ENCODE measurements at places on chromosomes 1 and 21.

- no peak for DNase-seq
These were observed 5.9 kb downstream of the CEP85 start for GRCh38 chr1:26239936-26240335.

DNA sequence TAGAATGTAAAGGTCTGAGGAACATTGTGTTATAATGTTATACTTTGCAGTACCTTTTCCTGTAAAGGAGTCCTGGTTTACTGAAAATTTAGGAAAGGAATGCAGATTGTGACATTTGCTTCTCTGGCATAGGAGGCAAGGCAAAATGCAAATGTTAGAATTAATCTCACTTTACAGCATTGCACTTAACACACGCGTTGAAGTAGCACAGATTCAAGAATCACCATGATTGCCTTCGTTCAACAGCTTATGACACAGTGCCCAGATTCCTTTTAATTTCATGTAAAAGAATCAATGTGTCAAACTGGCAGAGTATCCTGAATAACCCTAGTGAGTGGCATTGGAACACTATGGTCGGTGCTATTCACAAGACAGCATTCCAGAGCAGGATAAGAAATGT lies 47.4 kb downstream of the RGS7 start:
- no peak for DNase-seq

DNA sequence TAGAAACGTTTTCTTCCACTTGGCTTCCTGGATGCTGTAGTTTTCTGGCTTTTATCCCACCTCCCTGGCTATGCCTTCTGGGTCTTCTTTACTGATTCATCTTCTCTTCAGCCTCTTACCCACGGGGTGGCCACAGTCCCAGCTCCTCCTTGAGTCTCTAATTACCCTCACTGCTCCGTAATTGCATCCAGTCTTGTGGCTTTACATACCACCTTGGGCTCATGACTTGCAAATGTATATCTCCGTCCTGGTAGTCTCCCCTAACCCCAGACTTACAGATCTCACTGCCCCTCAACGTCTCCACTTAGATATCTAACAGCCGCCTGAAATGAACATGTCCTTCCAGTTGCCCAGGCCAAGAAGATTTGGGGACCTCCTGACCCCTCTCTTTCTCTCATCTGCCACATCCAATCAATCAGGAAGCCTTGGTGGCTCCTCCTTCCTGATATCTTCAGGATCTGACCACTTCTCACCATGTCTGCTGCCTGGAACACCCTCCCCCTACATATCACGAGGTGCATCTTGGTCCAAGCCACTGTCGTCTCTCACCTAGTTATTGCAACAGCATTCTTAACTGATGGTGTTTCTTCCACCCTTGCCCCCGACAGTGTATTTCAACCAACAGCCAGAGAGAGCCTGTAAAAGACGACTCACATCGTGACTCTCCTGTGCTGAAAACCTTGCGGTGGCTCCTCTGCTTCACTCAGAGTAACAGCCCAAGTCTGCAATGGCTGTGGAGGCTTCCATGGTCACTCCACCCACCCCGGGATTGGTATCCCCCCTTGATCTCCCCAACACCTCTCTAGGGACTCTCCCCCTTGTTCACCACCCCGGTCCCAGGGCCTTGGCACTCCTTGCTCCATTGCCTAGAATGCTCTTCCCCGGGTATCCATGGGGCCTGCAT lies 219.0 kb upstream of the POU3F1 start:
- no peak for DNase-seq

DNA sequence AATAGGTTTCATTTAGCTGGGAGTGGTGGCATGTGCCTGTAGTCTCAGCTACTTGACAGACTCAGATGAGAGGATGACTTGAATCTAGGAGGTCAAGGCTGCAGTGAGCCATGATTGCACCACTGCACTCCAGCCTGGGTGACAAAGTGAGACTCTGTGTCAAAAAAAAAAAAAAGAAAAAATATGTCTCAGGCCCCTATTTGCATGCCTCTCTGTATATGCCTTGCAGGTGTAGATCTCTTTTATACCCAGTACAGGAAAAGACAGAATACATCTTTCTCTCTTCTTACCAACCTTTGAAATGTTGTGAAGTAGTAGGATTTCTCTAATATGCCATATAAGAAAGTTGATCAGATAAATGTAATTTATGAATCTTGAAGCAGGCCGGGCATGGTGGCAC lies 6.4 kb downstream of the CNR2 start:
- no peak for DNase-seq

DNA sequence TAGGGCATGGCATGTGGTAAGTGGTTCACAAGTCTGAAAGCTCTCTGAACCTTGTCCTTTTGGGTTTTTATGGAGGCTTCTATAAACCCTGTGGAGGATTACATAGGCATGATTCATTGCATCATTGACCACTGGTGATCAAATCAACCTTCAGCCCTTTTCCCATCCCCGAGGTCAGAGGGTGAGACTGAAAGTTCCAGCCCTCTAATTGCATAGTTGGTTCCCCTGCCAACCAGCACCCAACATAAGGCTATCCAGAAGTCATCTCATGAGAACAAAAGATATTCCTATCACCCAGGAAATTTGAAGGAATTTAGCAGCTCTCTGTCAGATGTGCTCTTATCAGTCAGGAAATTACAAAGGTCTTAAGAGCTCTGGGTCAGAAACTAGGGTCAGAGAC lies 89.5 kb upstream of the ARTN start:
- no peak for DNase-seq

DNA sequence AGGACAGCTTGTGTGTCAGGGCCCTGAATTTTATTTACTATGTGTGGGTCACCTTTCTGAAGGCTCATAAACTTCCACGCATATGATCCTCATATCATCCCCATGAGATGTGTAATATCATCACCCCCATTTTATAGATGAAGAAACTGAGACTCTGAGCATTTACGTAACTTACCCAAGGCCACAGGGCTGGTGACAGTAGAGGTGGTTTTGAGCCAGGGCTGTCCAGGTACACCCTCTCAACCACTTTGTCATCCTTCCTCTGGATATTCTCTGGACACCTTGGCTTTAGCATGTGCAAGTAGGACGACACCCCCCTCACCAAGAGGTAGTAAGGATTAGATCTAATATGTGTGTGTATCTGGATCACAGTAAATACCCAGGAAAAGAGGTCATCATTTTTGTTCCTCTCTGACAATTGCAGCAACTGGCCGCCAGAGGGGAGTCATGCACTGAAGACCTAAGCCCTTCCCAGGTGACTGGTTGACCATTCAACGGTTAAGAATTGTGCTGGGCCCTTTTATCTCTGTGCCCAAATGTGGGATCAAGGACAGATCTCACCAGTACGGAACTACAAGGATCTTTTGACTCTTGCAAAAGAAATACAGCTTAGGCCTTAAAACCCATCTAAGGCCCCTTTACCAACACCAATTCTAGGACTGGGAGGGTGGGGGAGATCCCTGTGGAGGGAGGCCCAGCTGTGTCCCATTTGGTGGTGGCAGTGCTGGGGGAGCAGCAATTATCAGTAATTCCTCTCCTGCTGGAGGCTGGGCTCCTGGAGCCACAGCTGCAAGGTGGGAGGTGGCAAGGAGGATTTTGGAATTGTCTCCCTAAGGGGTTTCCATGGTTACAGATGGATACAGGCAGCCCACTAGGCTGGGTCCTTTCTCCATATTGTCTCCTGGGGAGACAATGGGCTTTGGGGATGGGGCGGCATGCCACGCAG lies 13.7 kb upstream of the E2F2 start:
- no peak for DNase-seq

GRCh38 chr1:153478692-153479618 lies 18.5 kb upstream of the S100A7 start:
- no peak for DNase-seq

- no peak for DNase-seq
These were observed 61.7 kb downstream of the MDM4 start for GRCh38 chr1:204577794-204578478.

DNA sequence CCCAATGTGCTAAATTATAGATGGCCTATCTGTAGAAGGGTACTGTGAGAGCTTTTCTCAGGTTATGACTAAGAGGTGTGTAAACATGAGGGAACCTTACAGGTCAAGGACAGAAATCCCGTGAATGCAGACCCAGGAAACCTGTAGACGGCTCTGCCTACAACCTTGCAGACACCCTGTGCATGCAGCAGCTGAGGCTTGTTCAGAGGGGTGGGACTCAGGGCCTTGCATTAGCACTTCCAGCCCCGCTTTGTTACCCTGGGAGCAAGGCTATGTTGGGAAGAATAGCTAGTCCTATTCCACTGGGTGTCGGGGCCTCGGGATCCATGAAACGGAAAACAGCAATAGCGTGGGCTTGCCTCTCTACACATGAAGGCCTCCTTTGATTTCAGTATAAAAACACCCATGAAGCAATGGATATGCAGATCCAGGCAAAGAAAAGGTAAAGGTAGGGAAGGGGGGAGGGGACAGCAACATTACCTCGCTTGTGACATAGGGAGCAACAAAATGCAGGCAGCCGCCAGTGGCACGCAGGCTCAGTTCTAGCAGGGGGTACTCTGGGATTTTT lies 9.5 kb upstream of the NDUFS5 start:
- DNase-seq = no peak

DNA sequence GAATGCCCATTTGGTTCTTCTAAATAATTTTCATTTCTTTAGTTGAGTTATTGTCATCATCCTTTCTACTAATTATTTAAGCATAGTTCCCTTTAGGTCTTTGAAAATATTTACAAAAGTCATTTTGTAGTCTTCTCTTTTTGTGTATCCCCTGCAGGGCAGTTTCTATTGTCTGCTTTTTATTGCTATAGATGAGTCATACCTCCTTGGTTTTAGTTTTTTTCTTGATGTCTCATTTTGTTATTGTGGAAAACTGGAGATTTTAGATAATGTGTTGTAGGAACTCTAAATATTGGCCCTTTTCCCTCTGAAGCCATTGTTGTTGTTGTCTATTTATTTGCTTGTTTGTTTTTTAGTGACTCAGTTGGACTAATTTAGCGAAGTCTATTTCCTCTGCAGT lies 387.9 kb downstream of the NUF2 start:
- DNase-seq = no peak

- DNase-seq = no peak
These were observed 19.5 kb downstream of the MAP7D1 start for GRCh38 chr1:36175137-36176095.

DNA sequence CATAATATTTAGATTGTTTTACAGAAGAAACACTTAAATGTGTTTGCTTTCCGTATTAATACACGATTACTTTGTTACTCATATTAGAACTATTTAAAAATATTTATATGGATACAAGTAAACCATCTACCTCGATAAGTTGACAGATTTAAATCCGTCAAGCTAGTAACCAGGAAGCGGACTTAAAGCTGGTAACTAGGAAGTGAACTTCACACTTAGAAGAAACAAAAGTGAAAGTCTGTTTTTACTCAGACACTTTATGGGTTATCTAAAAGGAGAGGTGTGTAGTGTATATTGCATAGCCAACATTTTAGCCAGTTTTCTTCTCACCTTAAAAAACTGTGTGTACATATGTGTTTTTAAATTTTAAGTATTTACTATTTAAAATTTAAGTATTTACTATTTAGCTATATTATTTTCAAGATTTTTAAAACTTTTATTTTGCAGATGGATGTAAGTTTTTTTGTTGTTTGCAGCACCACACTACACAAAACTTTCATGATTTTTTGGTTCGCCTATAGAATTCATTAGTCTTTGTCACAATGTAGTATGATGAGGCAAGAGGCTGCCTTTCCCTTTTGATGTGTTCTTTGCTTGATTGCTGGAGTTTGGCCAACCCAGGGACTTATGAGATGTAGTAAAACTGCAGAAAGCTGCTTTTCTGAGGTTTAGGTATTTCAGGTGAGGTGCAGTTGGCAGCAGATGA lies 2.7 kb downstream of the USP25 start:
- DNase-seq = peak; percentile 57

DNA sequence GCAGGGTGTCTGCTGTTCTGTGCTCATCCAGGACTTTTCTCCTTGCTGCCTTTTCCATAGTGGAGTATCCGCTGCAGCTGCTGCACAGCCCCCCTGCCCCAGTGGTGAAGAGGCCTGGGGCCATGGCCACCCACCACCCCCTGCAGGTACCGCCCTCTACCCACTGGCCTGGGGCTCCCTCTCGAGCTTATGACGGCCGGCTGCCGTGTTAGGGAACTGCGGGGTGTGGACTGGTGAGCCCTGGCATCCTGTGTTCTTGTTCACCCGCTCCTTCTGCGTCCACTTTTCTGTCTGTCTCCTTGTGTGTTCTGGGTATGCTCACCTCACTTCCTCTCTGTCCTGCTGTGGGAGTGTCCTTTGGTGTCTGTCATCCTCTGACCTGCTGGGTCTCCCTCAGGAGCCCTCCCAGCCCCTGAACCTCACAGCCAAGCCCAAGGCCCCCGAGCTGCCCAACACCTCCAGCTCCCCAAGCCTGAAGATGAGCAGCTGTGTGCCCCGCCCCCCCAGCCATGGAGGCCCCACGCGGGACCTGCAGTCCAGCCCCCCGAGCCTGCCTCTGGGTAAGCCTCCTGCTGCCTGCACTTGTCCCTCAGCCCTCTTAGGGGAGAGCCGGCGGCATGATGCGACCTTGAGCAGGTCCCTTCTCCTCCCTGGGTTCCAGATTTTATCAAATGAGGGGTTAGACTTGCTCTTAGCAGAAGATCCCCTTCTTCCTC lies 29.8 kb downstream of the ETNK2 start:
- no peak for DNase-seq

- no peak for DNase-seq
These were observed 13.7 kb downstream of the RNF223 start for GRCh38 chr1:1060281-1061000.

GRCh38 chr1:224565186-224565585 lies 50.9 kb upstream of the CNIH3 start:
- DNase-seq = no peak

- DNase-seq = no peak
These were observed 38.5 kb downstream of the TRIM11 start for GRCh38 chr1:228367798-228368791.

GRCh38 chr1:18179009-18179408 lies 71.4 kb downstream of the IGSF21 start:
- DNase-seq = no peak

GRCh38 chr1:115052454-115053083 lies 22.9 kb downstream of the TSHB start:
- no peak for DNase-seq

GRCh38 chr1:113027449-113027848 lies 45.5 kb upstream of the LRIG2 start:
- DNase-seq = no peak

DNA sequence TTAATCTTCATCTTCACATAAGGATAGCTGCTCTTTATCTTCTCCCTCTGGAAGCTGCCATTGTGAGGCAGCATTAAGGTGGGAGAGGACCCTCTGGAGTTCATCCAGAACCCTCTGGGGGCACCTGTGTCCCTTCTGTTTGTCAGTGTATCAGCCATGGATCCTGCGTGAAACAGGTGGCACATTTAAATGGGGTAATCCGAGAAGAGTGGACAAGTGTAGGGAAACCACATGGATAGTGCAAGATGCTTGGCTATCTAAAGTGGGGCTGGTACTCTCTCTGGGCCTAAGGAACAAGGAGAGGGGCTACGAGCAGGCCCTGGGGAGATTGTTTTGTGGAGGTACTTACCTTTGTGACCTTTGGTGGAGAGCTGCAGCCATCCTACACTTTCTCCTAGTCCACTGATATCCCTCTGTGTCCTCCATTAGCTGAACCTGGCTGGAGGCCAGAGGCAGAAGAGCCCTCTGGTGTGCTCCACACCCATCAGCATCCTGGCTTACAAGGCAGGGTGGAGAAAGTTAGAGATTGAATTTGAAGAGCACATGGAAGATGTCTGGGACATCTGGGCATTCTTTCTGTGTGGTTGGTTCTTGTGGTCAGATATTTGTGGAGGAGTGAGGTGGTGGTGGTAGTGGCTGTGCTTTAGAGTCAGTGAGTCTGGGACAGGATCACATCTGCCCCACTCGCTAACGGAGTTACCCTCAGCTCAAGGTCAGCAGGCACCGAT lies 117.7 kb downstream of the FGGY start:
- DNase-seq = no peak

GRCh38 chr21:27371975-27372331 lies 405.1 kb upstream of the ADAMTS5 start:
- no peak for DNase-seq
